ENCODE measurements at places on chromosomes 5 and 9. TPM values are rescaled to one million over a fixed set of nuclear protein-coding genes. Genes with fewer than 3 reads are reported as not detected.

- peak overlapping the region; percentile 79 for H3K4me3 ChIP-seq
- H3K27ac ChIP-seq = peak overlapping the region; percentile 91
- peaks cover 28% of the 10 kb centered on the region for H3K4me1 ChIP-seq
- H3K36me3 ChIP-seq = peaks cover 23% of the 10 kb centered on the region
Observed at GRCh38 chr5:172765766-172766286, 5.2 kb downstream of the DUSP1 start.

DNA sequence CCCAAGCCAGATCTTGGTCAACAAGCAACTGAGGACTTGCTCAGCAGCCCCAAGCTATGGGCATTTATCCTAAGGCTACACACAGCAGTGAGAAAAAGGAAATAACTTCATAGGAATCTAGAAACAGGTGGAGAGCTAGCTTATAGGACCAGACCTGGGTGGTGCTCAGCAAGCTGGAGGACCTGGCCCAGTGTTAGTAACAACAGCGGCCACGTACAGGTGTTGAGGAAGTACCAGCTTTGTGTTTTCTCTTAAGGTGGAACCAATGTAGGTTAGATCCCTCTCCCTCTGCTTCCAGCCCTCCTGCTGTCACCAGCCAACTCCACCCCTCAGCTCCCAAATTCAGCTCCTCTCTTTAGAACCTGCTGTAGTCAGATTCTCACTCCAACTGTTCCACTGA is 43.4 kb downstream of the IRF1 start:
- DNase-seq = no peak
- H3K27ac ChIP-seq = no peak overlapping the region
- H3K4me3 ChIP-seq = no peak overlapping the region
- peaks cover 39% of the 10 kb centered on the region for H3K36me3 ChIP-seq

Gene MYMK
- not detected for total RNA-seq

Gene DPYSL3
- 0.14 TPM for total RNA-seq

GRCh38 chr9:37624073-37624472 is 26.7 kb upstream of the FRMPD1 start:
- peaks cover 11% of the 10 kb centered on the region for H3K27me3 ChIP-seq
- no peak overlapping the region for H3K27ac ChIP-seq
- no peaks in the 10 kb centered on the region for H3K36me3 ChIP-seq
- no peak for DNase-seq

DNA sequence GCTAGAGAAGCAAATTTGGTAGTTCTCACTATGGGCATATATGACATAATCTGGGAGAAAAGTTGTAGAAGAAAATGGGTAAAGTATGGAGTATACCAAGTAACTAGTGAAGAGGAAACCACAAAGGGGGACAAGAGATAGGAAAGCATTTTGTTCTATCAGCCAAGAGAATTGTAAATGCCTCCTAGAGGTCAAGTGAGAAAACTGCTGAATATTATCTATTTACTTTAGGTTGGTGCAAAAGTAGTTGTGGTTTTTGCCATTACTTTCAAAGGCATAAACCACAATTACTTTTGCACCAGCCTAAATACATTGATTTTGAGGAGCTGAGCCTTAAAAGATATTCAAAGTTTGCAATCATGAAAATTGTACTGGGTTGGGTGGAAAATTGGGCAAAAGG is 126.7 kb upstream of the GRHPR start:
- H3K36me3 ChIP-seq = peaks cover 10% of the 10 kb centered on the region
- DNase-seq = no peak
- H3K27ac ChIP-seq = no peak overlapping the region
- no peak overlapping the region for H3K4me3 ChIP-seq

DNA sequence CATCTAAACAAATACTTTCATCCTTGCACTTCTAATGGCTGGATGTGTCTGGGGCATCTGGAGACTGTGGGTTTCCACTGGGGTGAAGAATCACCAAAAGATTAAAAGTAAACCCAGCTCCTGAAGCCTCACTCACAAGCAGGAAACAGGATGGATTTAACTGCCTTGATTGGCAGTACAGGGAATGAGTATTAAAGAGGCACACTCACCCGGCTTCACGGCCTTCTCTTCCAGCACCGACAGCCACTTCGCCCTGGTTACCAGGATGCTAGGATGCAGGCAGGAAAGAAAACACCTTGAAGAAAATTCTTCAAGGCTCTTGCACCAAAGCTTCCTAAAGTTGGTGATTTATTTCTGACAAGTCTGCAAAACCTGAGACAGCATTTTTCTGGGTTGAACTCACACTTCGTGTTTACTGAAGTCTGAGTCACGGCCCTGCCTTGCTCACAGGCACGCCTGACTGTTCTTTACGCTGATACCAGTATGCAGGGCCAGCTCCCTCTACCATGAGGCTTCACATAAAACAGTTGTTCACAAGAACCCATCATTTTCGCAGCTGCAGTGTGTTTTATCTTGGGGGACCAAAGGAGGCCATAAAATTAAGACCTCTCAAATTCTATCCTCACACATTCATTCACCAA is 56.5 kb upstream of the ZNF354A start:
- H3K4me1 ChIP-seq = no peaks in the 10 kb centered on the region
- no peak overlapping the region for H3K4me3 ChIP-seq
- no peaks in the 10 kb centered on the region for H3K36me3 ChIP-seq

Gene FBP1
- total RNA-seq = not detected

- H3K27me3 ChIP-seq = no peaks in the 10 kb centered on the region
- DNase-seq = peak; percentile 90
- H3K4me3 ChIP-seq = peak within 1 kb of the TSS; percentile 86
- peaks cover 6% of the 10 kb centered on the region for H3K4me1 ChIP-seq
- H3K27ac ChIP-seq = peak within 1 kb of the TSS; percentile 74
Observed at GRCh38 chr5:110726249-110727024, at the start of gene TMEM232. Gene TMEM232 (minus strand): TSS chr5:110726671. CDS start chr5:110667352, 59,319 bp downstream.

DNA sequence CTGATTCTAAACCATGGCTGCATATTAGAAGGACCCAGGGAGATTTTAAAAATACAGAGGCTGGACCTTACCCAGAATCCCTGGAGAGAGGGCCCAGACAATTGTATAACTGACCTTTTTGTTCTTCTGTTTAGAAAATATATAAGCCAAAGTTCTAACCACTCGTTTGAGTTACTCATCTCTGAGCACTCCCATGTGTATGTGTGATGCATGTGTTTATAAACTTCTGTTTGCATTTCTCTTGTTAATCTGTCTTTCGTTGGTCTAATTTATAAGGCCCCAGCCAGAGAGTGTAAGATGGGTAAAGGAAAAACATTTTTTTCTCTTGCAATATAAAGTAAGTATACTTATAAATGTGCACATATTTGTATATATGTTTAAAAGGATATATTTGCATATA is 443.9 kb downstream of the ZNF608 start:
- no peak overlapping the region for H3K4me3 ChIP-seq
- H3K36me3 ChIP-seq = no peaks in the 10 kb centered on the region
- DNase-seq = no peak
- H3K4me1 ChIP-seq = no peaks in the 10 kb centered on the region
- H3K27me3 ChIP-seq = no peaks in the 10 kb centered on the region
- no peak overlapping the region for H3K27ac ChIP-seq

Gene SPATA31A5
- total RNA-seq = not detected

- peak overlapping the region; percentile 92 for H3K27ac ChIP-seq
- no peaks in the 10 kb centered on the region for H3K27me3 ChIP-seq
Observed at GRCh38 chr5:154199671-154200220, 9.2 kb downstream of the GALNT10 start.

GRCh38 chr5:763397-763796 is 21.1 kb downstream of the ZDHHC11B start:
- H3K36me3 ChIP-seq = no peaks in the 10 kb centered on the region
- no peaks in the 10 kb centered on the region for H3K27me3 ChIP-seq
- no peak for DNase-seq
- no peak overlapping the region for H3K27ac ChIP-seq
- H3K4me1 ChIP-seq = peaks cover 4% of the 10 kb centered on the region
- no peak overlapping the region for H3K4me3 ChIP-seq

Data from activated CD4-positive, alpha-beta T cell treated with anti-CD3 and anti-CD28 coated beads, Interleukin-2, amount 10 ng/mL, durations not matched to agents 24 days and 14 days (primary cell).